NCI-H1436 treated with DMSO at 0.1 percent for 48 hours (cell line): ENCODE measurements at places on chromosomes 3 and 15.

GRCh38 chr3:194043516-194043915 lies 92.4 kb upstream of the HES1 start:
- DNase-seq, result no peak

GRCh38 chr3:169835533-169835932 lies 22.8 kb upstream of the LRRC34 start:
- DNase-seq, result no peak

- no peak for DNase-seq
Measured at GRCh38 chr3:122598556-122598955, 21.1 kb downstream of the PARP15 start.

GRCh38 chr3:135226057-135226456 lies 431.0 kb downstream of the EPHB1 start:
- no peak for DNase-seq

DNA sequence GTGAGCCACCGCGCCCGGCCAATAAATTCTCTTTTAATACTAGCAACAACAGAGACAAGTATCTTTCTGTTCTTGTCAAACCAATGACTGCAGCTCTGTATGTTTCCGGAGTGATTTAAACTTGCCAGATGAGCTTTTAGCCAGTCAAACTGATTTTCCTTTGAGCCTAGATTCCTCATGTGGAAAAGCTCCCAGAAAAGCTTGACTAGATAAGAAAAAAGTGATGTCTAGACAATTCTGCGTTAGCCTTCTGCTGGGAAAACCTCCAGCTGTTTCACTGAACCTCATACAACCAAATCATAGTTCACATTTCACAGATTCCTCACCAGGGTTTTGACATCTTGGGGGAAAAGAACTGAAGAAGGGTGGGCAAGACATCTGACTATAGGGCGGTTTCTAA lies 78.6 kb downstream of the MAGI1 start:
- DNase-seq, result no peak

DNA sequence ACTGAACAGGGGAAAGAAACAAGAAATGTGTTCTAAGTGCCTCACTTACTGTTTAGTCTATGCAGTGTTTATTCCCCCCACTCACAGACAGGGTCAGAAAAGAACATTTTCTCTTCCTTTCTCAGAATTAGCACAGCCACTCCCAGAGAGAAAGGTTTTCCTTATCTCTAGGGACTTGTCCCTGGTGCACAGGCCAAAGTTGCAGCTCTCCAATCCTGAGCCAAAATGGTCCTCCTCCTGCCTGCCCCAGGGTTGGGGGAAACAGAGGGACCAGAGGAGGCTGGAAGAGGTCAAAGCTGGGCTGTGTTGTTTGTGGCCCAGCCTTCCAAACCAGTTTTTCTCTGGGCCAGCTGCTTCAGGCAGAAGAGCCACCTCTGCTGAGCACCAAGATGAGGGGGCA lies 12.0 kb downstream of the RAB6B start:
- no peak for DNase-seq

- no peak for DNase-seq
Measured at GRCh38 chr15:41072013-41072412, 44.1 kb downstream of the INO80 start.

GRCh38 chr15:71003319-71003718 lies 110.7 kb downstream of the LRRC49 start:
- DNase-seq, result no peak

DNA sequence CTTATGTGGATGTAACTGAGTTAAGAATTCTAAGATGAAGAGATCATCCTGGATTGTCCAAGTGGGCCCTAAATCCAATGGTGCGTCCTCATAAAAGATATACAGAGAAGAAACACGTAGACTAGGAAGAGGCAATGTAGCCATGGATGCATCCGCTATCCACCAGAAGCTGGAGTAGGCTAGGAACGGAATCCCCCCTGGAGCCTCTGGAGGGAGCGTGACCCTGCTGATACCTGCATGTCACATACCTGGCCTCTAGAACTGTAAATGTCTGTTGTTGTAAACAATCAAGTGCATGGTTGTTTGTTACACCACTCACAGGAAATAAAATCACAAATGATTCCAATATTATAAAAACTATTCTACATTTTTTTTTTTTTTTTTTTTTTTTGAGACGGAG lies 254.5 kb upstream of the RORA start:
- no peak for DNase-seq

GRCh38 chr15:59352189-59352588 lies 20.5 kb downstream of the MYO1E start:
- DNase-seq, result no peak

DNA sequence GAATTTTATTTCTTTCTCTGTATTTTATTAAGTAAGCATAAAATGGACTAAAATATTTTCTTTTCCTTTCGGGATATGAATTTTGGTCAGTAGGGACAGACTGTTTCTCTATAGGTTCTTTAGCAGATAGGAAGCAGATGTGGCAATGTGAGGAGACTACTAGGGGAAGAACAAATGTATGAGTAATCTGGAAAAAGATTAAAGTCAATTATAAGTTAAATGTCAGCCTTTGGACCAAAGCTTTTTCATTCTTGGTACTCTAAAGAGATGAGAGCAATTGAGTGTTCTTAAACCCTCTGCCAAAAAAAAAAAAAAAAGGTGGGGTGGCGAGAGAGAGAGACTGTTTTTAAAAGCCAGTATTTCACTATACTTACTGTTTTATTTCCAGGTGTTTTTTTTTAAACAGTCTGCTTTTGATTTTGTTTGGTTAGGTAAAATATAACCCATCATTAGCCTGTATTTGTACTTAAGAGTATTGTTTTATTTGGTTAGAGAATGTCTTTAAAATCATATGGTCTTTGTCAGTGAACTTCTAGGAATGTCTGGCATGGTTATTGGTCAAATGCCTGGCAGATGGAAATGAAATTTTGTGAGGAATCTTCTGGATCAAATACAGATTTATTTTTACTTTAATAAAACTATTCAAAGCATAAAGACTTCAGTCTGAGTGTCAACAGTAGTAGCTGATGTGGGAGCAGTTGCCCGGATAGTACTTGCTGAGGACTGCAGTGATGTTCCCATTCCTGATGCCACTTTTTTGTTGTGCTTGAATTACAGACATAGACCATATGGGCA lies 63.8 kb downstream of the LRRC49 start:
- DNase-seq, result no peak

GRCh38 chr3:41304593-41304992 lies 105.3 kb downstream of the CTNNB1 start:
- no peak for DNase-seq

- DNase-seq, result no peak
Measured at GRCh38 chr3:124514683-124515082, 215.6 kb upstream of the UMPS start.

- no peak for DNase-seq
Measured at GRCh38 chr15:41042851-41043250, 73.2 kb downstream of the INO80 start.

GRCh38 chr3:187064210-187065115 lies 74.8 kb downstream of the RPL39L start:
- no peak for DNase-seq

DNA sequence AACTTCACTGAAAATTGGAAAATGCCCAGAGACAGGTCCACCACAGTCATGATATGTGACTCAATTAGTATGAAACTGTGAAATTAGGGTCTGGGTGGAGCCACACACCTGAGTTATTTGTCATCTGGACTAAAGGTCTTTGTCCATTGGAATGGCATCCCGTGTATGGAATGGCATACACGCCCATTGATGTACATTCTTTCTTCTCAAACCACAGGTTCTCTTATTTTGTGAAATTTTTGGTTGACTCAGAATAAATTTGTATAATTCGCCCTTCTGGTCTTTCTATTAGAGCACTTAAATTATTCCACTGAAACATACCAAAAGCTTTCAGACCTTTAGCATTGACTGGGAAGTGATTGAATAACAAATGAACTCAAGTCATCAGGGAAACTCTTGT lies 66.8 kb upstream of the UBE2E1 start:
- no peak for DNase-seq

GRCh38 chr15:89009080-89009479 lies 79.2 kb upstream of the ABHD2 start:
- no peak for DNase-seq

DNA sequence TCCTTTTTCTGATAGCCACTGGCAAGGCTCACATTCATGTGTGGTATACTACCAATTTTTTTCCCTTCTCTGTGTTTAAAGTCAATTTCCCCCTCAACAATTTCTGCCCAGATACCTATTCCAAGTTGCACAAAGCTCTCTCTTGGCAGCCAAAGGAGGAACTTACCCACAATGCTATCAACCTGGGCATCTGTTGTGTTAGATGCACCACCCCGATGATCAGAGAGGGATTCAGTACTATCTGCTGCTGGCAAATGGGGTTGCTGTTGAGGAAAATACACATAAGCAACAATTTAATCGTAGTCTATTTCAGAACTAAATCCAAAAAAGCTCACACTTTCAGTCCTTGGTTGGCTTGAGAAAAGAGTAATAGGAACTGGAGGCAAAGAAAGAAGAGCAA lies 46.1 kb downstream of the AAGAB start:
- no peak for DNase-seq

- DNase-seq, result no peak
Measured at GRCh38 chr3:14957925-14958324, 10.5 kb downstream of the NR2C2 start.

DNA sequence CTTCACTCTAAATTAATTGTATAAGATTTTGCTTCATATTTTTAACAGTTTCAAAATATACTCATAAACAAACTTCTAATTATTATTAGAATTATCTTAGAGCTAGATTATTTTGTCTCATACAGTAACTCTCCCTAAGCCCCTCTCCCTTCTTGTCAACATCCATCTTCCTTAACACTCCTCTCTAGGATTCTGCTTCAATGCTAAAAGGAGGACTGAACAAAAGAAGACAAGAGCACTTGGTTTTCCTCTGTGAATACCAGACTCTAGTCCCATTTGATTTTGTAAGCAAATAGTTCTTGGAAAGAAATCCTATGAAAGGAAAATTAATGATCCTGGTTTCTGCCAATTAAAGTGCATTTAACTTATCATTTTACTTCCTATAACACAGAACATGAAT lies 91.8 kb downstream of the KCNMB2 start:
- no peak for DNase-seq

DNA sequence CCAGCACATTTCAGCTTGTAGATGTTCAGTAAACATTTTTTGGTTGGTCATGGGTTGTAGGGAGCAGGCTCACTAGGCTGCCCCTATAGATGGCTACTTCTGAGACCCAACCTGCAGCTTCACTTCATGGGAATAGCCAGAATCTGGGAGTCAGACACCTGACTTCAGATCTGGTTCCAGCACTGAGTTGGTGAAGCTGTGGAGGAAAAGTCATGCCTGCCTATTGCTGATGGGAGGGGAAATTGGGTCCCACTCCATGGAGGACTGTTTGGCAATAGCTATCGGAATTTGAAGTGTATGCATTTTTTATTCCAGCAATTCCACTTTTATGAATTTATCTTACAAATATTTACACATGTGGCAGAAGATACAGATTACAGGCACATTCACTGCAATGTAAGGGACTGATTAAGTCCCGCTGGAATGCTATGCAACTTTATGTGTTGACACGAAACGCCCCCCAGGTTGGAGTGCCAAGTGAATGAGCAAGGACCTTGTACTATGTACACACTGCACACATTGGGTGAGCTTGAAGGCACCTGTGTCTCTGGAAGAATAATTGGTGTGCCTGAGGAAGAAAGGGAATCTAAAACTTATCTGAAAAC lies 7.8 kb upstream of the CCR1 start:
- DNase-seq, result no peak

GRCh38 chr3:135922903-135923250 lies 42.7 kb upstream of the PPP2R3A start:
- DNase-seq, result no peak

GRCh38 chr3:181700168-181701087 lies 11.3 kb upstream of the SOX2 start:
- DNase-seq, result peak; percentile 79

DNA sequence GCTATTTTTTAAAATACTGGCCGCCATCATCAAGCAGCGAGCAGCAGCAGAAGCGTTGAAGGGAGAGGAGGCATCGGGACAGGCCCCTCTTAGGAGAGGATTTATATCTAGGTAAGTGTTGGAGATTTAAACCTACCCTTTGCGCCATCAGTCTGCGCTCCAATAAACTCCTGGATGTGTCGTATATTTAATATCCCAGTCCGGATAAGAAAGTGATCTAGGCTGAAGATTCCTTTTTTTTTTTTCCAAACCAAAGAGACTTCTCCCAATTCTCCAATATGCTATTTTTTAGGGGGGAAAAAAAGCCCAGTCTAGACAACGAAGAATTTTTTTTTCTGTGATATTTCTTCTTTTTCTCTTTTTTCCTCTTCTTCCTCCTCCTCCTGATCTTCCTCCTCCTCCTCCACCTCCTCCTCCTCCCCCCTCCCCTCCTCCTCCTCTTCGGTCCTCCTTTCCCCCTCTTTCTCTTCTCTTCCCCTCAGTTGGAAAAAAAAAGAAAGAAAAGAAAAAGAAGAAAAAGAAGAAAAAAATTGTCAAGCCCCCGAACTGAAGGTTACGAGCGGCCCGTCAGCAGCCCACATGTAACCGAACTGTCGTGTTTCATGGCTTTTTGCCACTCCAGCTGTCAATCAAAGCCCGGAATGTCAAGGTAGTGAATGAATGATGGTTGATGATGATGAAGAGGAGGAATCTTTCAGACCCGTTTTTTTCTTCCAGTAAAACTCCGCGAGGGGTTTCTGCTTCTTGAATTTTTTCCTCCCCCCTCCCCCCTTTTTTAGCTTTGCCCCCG lies 835 bp downstream of the MEIS2 start:
- no peak for DNase-seq

- DNase-seq, result no peak
Measured at GRCh38 chr15:60804986-60805949, 326.3 kb upstream of the ICE2 start.

DNA sequence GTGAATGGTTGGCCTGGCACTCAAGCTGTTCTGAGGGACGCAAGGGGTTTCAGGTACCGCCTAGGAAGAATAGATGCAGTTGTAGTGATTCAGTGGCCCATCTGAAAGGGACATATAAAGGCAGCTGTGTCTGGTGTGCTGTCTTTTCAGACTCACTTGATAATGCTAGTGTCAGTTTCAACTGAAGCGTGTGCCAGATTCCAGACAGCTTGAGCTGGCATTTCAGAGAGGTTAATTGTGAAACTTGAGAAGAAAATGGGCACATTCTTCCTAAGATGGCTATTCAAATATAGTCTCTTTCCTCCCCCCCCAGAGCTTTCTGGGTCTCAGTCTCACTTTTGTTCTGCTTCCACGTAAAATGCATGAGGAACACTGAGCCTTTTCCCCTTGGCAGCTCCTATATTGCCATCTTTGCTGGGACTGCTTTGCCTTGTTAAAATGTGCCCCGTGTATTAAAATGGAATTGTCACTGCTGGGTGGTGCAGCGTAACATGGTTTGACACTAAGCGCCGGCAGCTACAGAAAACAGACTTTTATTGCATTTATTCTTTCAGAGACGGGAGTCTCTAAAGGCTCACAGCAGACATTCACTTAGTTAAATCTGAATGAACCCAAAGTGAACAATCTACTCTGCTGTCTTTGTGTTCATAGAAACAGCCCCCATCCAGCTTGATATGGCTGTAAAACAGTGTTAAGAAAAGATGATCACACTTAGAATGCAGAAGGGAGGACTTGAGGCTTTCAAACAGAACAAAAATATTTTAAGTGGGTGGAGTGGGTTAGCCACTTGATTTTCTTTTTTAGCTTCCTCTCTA lies 478.7 kb downstream of the RBMS3 start:
- DNase-seq, result peak; percentile 49

- DNase-seq, result no peak
Measured at GRCh38 chr3:31364711-31365110, 168.0 kb upstream of the STT3B start.
